ENCODE measurements at places on chromosomes 11 and 22. TPM values are rescaled to one million over a fixed set of nuclear protein-coding genes. Genes with fewer than 3 reads are reported as not detected.

The MYBPC3 gene
- total RNA-seq = not detected

The OR52I1 gene
- total RNA-seq = not detected

- DNase-seq = no peak
Measured at GRCh38 chr11:100939571-100939970, 190.0 kb downstream of the PGR start.

GRCh38 chr22:37180531-37181231 is 7.4 kb downstream of the C1QTNF6 start:
- no peak for DNase-seq

- DNase-seq = no peak
Measured at GRCh38 chr11:92865352-92865751, 104.1 kb upstream of the MTNR1B start.

DNA sequence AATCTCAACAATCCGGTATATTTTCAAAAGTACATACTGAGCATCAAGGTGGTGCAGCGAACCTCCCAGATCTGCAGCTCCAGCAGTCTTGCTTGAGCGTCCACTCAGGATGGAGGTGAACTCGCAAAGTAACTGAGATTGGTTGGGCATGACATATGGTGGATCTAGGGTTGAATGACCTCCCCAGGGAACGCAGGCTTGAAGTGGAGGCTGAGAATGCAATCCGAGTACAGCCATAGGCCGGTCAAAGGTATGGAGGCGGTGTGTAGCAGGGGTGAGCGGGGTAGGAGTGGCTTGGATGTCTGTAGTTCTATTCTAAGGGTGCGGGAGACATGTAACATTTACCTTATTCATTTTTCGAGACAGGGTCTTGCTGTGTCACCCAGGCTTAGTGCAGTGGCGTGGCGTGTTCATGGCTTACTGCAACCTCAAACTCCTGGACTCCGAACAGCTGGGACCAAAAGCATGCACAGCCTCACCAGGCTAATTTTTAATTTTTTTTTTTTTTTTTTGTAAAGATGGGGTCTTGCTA is 631 bp upstream of the C22orf39 start:
- peak; percentile 75 for DNase-seq

All from Peyer's patch (tissue), 4 donors.